Tracheal epithelial cell (primary cell): ENCODE measurements at places on chromosomes 7 and 10. TPM values are rescaled to one million over a fixed set of nuclear protein-coding genes. Genes with fewer than 3 reads are reported as not detected.

NODAL gene
- total RNA-seq: not detected in 2 replicates

GPR26 gene
- not detected in 2 replicates for total RNA-seq

GAD2 gene
- not detected in 2 replicates for total RNA-seq

CHAT gene
- not detected in 2 replicates for total RNA-seq

TRIL gene
- not detected in 2 replicates for total RNA-seq

PIK3CG gene
- under 0.01 TPM in 1 of 2 replicates, not detected in the other for total RNA-seq

SHTN1 gene
- total RNA-seq: 2.3 and 4.3 TPM in 2 replicates

NCF1 gene
- total RNA-seq: 0.48 TPM in 1 of 2 replicates, not detected in the other

HOXA13 gene
- not detected in 2 replicates for total RNA-seq

UROS gene
- 26.6 and 33.0 TPM in 2 replicates for total RNA-seq

HECW1 gene
- total RNA-seq: not detected in 2 replicates
